Stimulated activated CD8-positive, alpha-beta memory T cell treated with anti-CD3 and anti-CD28 coated beads, Interleukin-15, amount 100 ng/mL, for 24 hours (primary cell): ENCODE measurements at places on chromosomes 4 and X.

- no peak for DNase-seq
Measured at GRCh38 chrX:24858004-24858746, 157.6 kb downstream of the ARX start.

DNA sequence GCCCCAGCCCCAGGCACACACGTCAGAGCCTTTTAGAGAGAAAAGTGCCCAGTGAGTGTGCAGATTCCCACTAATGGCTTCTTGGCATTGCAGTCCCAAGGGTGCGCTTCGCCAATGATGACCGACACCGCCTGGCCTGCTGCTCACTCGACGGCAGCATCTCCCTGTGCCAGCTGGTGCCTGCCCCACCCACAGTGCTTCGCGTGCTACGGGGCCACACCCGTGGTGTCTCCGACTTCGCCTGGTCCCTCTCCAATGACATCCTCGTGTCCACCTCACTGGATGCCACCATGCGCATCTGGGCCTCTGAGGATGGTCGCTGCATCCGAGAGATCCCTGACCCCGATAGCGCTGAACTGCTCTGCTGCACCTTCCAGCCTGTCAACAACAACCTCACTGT lies 2.9 kb downstream of the WDR13 start:
- no peak for DNase-seq

GRCh38 chr4:108972613-108973283 lies 209.9 kb upstream of the ETNPPL start:
- no peak for DNase-seq

GRCh38 chr4:26937567-26937966 lies 76.9 kb downstream of the STIM2 start:
- DNase-seq = no peak

DNA sequence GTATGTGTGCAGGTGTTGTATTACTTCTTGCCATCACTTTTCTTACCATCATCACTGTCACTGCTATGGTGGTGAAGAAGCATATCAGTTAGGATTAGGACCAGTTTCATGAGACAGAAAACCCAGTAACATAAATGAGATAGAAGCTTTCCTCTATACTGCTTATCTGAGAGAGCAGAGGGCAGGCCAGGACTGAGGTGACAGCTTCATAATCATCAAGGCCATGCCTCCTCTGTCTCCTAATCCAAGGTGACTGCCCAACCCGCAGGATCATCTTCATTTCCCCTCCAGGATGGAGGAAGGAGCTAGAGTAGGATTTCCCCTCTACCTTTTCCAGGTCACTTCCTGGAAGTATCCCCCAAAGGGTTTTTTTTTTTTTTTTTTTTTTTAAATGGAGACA lies 35.4 kb downstream of the TMEM131L start:
- DNase-seq = no peak

GRCh38 chr4:103198111-103198765 lies at the start of gene CENPE:
Gene CENPE (minus strand): TSS chr4:103198343. CDS start chr4:103198319, 24 bp downstream.
- DNase-seq = peak; percentile 69

- no peak for DNase-seq
Measured at GRCh38 chr4:138099385-138099784, 142.8 kb downstream of the SLC7A11 start.

- DNase-seq = no peak
Measured at GRCh38 chrX:22060415-22061280, 28.5 kb downstream of the PHEX start.

GRCh38 chr4:42078184-42078801 lies 74.2 kb downstream of the BEND4 start:
- no peak for DNase-seq

DNA sequence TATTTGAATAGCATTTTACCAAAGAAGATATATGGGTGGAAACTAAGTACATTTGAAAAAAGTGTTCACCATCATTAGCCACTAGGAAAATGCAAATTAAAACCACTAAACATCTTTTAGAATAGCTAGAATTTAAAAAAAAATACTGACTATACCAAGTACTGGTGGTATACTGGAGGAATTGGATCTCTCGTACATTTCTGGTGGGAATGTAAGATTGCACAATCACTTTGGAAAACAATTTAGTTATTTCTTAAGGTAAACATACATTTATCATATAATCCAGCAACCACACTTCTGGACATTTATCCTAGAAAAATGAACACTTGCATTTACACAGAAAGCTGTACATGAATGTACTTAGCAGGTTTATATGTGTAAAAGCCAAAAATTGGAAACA lies 303.5 kb downstream of the MID1IP1 start:
- DNase-seq = no peak

- no peak for DNase-seq
Measured at GRCh38 chr4:14716691-14717090, 285.6 kb upstream of the CPEB2 start.

- DNase-seq = no peak
Measured at GRCh38 chrX:42442745-42443144, 335.2 kb downstream of the PPP1R2C start.

DNA sequence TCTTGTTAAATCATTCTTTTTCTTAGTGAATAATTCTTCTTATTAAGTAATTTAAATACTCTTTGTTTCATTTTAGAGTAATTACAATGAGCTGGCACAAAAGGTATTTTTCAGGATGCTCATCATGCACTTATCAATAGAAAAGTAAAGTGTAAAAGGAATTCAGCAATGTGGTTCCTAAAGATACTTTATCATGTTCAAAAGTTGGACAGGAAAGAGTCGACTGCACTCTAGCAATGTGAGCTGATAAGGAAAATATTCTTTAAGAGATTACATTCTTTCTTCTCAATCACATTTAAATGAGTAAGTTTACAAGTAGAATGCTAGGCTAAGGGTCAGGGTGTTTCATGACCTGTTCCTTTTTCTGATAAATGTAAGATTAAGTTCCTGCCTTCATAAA lies 609.5 kb upstream of the FAM241A start:
- DNase-seq = no peak

DNA sequence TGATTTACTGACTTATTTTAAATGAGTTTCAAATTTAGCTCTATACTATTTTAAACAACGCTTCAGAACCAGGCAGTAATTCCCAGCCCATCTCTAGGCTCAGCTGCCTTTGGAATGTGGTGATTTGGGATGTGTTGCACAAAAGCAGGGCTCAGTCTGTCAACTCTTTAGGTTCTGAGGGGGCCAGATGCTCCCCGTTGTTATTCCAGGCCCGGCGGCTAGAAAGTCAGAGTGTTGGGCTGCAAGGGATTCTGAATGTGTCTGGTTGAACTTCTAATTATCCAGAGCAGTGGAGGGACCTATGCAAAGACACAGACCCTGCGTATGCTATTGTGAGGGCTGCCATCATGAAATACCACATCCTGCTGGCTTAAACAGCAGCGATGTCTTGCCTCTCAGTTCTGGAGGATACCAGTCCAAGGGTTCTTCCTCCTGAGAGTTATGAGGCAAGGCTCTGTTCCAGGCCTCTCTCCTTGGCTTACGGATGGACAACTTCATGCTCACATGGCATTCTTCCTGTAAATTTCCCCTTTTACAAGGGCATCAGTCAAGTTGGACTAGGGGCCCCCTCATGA lies 123.2 kb upstream of the TRIM2 start:
- no peak for DNase-seq

DNA sequence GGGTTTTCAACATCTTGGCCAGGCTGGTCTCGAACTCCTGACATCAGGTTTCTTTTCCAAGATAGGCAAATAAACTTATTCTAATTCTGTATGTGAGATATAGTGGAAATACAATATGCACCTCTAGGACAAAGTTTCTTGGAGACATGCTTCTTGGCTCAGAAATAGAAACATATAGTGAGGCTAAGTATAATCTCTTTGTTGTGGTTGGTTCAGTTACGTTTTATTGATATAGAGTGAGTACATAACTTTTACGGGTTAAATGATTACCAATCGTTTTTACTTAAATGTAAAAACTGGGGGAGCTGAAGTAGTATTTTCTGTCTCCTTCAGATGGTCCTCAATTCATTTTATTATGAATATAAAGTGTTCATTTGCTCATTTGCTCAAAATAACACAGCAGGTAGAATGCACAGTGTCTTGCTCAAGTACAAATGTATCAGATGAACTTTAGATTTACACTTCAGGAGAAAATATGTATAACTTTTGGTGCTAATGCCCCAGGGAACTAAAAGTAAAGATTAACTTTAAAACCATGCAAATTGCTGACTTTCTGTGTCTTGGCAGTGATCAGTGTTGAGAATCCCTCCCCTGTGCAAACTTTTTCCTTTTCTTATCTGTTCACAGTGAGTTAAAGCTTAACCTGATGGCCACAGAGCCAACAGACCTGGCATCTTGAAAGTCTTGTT lies 77.6 kb downstream of the AFF1 start:
- DNase-seq = no peak

GRCh38 chr4:158682066-158682465 lies 10.0 kb downstream of the ETFDH start:
- no peak for DNase-seq

- DNase-seq = no peak
Measured at GRCh38 chrX:1075741-1076140, 136.7 kb downstream of the CRLF2 start.

GRCh38 chrX:67044029-67044653 lies 405.3 kb upstream of the EDA2R start:
- DNase-seq = no peak

- no peak for DNase-seq
Measured at GRCh38 chr4:121062521-121062920, 9.8 kb downstream of the NDNF start.

DNA sequence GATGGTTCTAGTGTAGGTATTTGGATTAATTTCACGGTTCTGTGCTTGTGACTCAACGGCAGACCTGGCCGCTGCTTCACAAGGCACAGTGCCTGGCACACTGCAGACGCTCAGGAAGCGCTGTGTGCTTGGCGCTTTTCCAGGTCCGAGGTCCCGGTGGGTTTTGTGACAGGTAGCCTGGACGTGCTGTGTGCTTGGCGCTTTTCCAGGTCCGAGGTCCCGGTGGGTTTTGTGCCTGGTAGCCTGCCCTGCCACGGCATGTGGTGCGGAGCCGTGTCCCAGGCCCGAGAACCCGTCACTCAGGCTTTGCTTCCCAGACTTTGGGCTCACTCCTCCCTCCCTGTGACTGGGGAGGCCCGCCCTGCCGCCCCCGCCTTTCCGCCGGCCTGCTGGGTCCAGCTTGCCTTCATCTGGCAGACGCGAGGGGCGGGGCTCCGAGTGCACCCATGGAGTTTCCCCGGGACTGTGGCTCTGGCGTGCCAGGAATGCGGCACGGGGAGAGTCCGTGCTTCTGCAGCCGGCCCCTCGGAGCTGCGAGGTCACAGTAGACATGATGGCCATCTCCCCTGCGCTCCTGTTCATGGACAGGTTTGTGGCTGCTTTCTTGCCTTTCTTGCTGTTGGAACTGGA lies 44.2 kb downstream of the TBC1D14 start:
- no peak for DNase-seq

DNA sequence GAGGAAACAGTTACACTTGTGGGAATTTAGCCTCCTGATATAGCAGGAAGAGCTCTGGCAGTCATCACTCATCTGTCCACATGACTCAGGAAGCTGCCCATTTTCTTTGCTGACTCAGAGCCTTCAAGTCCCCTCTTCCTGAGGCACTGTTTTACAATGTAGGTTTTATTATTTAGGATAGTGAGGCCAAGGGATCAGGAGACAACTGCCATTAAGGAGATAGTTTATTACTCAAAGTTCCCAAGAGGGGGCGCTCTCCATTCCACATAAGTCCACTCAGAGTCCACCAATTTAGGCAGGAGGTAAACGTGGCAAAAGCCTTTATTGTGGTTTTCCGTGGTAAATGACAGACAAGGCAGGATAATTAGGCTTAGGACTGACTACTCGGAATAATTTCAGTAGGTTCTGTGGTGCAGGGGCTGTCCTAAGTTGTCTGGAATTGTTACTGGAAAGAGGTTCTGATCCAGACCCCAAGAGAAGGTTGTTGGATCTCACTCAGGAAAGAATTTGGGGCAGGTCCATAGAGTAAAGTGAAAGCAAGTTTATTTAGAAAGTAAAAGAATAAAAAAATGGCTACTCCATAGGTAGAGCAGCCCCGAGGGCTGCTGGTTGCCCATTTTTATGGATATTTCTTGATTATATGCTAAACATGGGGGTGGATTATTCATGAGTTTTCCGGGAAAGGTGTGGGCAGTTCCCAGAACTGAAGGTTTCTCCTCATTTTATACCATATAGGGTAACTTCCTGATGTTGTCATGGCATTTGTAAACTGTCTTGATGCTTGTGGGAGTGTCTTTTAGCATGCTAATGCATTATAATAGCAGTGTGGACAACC lies 96.0 kb upstream of the RAB40AL start:
- no peak for DNase-seq

DNA sequence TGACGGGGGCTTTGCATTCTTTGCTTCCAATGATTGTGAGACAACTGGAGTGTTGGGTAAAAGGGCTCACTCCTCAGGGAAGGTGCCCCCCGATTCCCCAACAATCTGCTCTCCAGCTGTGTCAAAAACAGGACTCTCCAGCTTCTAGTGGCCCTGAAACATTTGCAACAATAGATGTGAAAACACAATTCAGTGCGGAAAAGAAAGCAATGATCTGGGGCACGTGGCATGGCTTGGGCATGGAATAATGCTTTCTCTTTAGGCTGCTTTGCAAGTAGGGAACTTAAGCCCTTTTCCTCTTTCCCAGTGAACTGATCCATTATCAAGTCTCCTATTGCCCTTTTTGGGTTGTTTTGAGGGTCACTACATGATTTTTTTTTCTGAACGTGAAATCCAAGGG lies 239.9 kb downstream of the C4orf33 start:
- DNase-seq = no peak

GRCh38 chrX:12874581-12874980 lies 7.7 kb downstream of the TLR7 start:
- DNase-seq = no peak

DNA sequence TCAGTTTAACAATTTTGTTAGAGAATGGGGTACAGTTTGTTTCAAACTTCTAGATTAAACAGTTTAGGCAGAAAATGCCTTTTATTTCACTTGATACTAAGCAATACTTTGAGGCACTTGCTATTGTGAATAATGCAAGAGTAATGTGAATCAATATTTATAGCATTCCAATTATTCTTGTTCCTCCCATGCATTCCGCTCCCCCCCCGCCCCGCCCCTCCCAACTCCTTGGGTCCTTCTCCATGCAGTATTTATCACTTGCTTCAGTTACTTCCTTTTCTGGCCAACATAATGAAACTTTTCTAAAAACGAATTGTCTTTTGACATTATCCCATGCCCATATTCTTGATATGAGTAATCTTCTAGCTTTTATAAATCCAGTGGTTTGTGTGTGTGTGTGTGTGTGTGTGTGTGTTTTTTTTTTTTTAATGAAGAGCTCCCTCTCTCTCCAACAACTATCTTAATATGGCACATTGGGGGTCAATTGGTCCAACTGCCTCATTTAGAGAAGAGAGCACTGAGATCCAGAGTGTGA lies 1.6 kb downstream of the BANK1 start:
- DNase-seq = no peak

DNA sequence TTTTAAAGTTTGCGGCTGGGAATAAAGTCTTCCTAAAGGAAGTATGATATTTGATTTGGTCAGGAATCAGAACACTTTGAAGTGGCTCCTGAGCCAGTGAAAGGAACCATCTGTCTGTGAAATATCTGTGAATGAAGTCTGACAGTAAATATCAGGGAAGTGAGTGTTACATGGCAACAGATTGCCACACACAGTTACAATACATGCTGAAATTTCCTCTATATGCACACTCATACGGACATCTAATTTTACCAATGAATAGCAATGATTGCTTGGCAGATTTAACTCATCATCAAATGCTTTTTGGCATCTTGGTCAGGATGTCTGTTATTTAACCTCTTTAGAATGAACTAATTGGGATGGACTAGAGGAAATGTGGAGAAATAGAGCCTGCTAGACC lies 1023.8 kb downstream of the FAT4 start:
- DNase-seq = no peak
